ENCODE measurements at places on chromosomes 6 and 20. TPM values are rescaled to one million over a fixed set of nuclear protein-coding genes. Genes with fewer than 3 reads are reported as not detected.

NT5E gene
- total RNA-seq = 65.7 TPM

PXDC1 gene
- 103 TPM for total RNA-seq

TP53TG5 gene
- not detected for total RNA-seq

EFCAB8 gene
- under 0.01 TPM for total RNA-seq

RPS18 gene
- total RNA-seq = 4,512 TPM

JPH2 gene
- total RNA-seq = under 0.01 TPM

ABHD16A gene
- 41.2 TPM for total RNA-seq

BRD2 gene
- total RNA-seq = 49.8 TPM

CYP24A1 gene
- total RNA-seq = not detected

DDO gene
- total RNA-seq = 2.6 TPM

GSTA1 gene
- not detected for total RNA-seq

NEURL2 gene
- total RNA-seq = 3.0 TPM

DOP1A gene
- 15.3 TPM for total RNA-seq

SLC26A8 gene
- not detected for total RNA-seq

OR2H2 gene
- total RNA-seq = not detected

HLA-DQB1 gene
- not detected for total RNA-seq

COL21A1 gene
- 0.44 TPM for total RNA-seq

BFSP1 gene
- total RNA-seq = 1.7 TPM

PIGU gene
- total RNA-seq = 5.0 TPM

DEFB124 gene
- total RNA-seq = not detected

ARMH2 gene
- not detected for total RNA-seq

OTOR gene
- total RNA-seq = not detected

ZKSCAN3 gene
- 3.1 TPM for total RNA-seq

LAMA2 gene
- 0.20 TPM for total RNA-seq

CNBD2 gene
- total RNA-seq = 3.3 TPM

BPIFB4 gene
- total RNA-seq = not detected

CRYBG1 gene
- 7.4 TPM for total RNA-seq

CD93 gene
- 129 TPM for total RNA-seq

SLC44A4 gene
- not detected for total RNA-seq

BPIFB1 gene
- not detected for total RNA-seq

TBX18 gene
- 4.4 TPM for total RNA-seq

BACH2 gene
- 2.8 TPM for total RNA-seq

NFKBIL1 gene
- total RNA-seq = 23.0 TPM
